ENCODE measurements at places on chromosomes 6 and 20. TPM values are rescaled to one million over a fixed set of nuclear protein-coding genes. Genes with fewer than 3 reads are reported as not detected.

Gene BANF2
- not detected for total RNA-seq

Gene PLCB1
- 0.20 TPM for total RNA-seq

Gene PRDM13
- total RNA-seq, result 1.0 TPM

Gene COL21A1
- total RNA-seq, result 0.56 TPM

Gene LHFPL5
- 0.16 TPM for total RNA-seq

Gene KIF3B
- 27.8 TPM for total RNA-seq

Gene CCN5
- total RNA-seq, result 34.3 TPM

Gene MEI4
- not detected for total RNA-seq

Gene ECT2L
- not detected for total RNA-seq

Gene CITED2
- total RNA-seq, result 36.4 TPM

Gene IL20RA
- total RNA-seq, result 0.07 TPM

Gene COL10A1
- not detected for total RNA-seq
